ENCODE measurements at places on chromosomes 2 and 18. TPM values are rescaled to one million over a fixed set of nuclear protein-coding genes. Genes with fewer than 3 reads are reported as not detected.

The PER2 gene
- 4.1 TPM for total RNA-seq

The PIK3C3 gene
- 62.2 TPM for total RNA-seq

The GPR45 gene
- 0.22 TPM for total RNA-seq

The MATN3 gene
- total RNA-seq, result 9.7 TPM

The KIF1A gene
- 69.2 TPM for total RNA-seq

The PECR gene
- total RNA-seq, result 12.3 TPM

The FKBP1B gene
- 20.6 TPM for total RNA-seq

The ANKRD30B gene
- total RNA-seq, result 0.17 TPM

The NEURL3 gene
- 1.0 TPM for total RNA-seq

The EVX2 gene
- total RNA-seq, result not detected

The NETO1 gene
- total RNA-seq, result 11.6 TPM

The TIA1 gene
- 58.0 TPM for total RNA-seq

The SLC40A1 gene
- 5.8 TPM for total RNA-seq

The GPR35 gene
- total RNA-seq, result not detected

The CACNB4 gene
- 0.14 TPM for total RNA-seq

The MOCOS gene
- 5.7 TPM for total RNA-seq

The CIAO1 gene
- total RNA-seq, result 155 TPM

The SERPINB4 gene
- not detected for total RNA-seq

The MEP1B gene
- total RNA-seq, result not detected

The CDCA7 gene
- total RNA-seq, result 55.4 TPM

The TTC39C gene
- total RNA-seq, result 26.0 TPM

The SERPINB10 gene
- total RNA-seq, result 0.98 TPM

The FIGN gene
- total RNA-seq, result 7.7 TPM

The HAAO gene
- total RNA-seq, result 2.2 TPM

The CXCR2 gene
- not detected for total RNA-seq

The EFR3B gene
- total RNA-seq, result 1.3 TPM

The FRZB gene
- 0.07 TPM for total RNA-seq

The FOXI3 gene
- total RNA-seq, result 0.17 TPM

The CD8A gene
- not detected for total RNA-seq

The C2orf78 gene
- total RNA-seq, result not detected

The CIDEA gene
- total RNA-seq, result 5.6 TPM

The B3GNT7 gene
- 10.7 TPM for total RNA-seq

The DHRS9 gene
- total RNA-seq, result 0.14 TPM

The CD8B2 gene
- not detected for total RNA-seq

The IL1B gene
- 0.65 TPM for total RNA-seq

The GDF7 gene
- total RNA-seq, result not detected

The PROM2 gene
- total RNA-seq, result 5.1 TPM

The XDH gene
- total RNA-seq, result 2.2 TPM

The ANKRD62 gene
- not detected for total RNA-seq

The SERPINB2 gene
- total RNA-seq, result 1.9 TPM

The PLGLB2 gene
- 1.7 TPM for total RNA-seq

The ABCB11 gene
- total RNA-seq, result not detected

The MOGAT1 gene
- not detected for total RNA-seq

The COL5A2 gene
- total RNA-seq, result 32.7 TPM

Measured in epithelial cell of proximal tubule (primary cell).